ENCODE measurements at places on chromosomes 1 and 21.

GRCh38 chr21:34367320-34367935, 3.6 kb downstream of the KCNE2 start:
- DNase-seq = peak; percentile 93

DNA sequence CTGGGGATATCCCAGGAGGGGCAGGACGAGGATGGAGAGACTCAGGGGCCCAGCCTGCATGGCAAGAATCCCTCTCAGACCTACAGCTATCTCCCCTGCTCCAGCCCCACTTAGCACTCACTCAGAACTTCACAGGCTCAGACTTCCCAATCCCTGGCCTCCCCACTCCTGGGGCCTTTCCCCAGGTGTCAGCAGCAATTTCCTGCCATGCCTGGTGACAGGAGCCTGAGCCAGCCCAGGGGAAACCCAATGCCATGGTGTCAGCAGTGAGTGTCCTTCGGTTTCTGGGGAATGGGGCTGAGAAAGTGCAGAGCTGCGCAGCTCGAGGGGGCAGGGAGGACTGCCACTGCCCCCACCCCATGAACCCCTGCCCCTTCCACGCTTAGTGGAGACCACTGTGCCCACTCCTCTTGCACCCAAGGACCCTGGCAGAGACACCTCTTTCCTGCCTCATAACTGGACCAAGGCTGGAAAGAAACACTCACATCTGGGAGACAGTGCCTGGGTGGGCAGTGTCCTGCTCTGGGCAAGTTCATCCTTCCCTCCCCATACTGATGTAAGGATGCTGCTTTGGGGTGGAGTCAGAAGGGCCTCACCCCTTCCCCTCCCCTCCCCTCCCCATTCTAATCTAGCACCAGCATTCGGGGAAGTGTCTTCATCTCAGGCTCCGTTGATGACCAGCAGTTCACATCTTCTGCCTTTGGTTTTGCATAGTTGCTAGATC, 17.1 kb upstream of the UBL4B start:
- peak; percentile 12 for DNase-seq

DNA sequence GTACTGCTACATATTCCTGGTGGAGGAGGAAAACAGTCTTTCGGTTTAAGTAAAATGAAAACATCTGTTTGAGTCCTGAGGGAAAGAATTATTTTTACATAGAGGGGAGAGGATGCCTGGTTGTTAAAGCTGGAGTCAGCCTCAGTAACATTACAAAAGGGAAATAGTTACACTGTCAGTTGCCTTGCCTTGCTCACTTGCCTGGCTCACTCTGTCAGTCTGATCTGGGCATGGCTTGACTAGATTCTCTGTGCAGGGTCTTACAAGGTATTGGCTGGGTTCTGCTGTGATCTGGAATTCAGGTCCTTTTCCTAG, 8.4 kb upstream of the UBE2U start:
- peak; percentile 27 for DNase-seq

GRCh38 chr1:17023102-17023501, 11.4 kb upstream of the ATP13A2 start:
- DNase-seq = no peak

DNA sequence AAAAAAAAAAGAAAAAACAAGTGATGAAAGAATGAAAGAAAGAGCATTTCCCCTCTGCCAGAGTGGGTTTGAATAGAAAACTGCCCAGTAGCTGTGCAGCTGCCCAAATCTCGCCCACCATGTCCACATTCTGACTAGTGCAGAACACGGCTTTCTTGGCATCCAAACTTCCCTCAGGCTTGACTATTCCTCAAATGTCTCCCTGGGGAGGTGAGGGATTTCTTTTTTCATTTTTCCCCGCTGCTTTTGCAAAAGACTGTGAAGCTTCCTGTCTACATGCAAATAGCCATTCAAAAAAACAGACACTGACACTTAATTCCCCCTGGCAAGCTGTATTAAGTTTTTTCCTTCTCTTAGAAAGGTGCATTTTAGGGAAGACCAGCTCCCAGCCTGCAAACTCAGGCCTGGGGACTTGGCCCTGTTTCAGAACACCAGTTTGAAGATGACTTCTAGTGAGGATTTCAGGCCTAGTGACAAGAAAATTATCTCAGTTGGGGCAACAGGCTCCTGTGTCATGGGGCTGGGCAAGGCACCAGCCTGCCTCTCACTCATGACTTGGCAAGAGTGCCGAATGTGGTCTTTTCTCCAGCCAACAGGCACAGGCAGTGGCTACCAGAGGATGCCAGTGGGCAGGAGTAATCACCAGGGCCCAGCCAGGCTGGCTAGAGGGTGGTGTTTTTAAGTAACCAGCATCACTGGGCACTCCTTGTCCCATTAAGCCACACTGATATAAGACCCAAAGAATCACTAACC, 178.1 kb upstream of the NFIA start:
- DNase-seq = no peak

DNA sequence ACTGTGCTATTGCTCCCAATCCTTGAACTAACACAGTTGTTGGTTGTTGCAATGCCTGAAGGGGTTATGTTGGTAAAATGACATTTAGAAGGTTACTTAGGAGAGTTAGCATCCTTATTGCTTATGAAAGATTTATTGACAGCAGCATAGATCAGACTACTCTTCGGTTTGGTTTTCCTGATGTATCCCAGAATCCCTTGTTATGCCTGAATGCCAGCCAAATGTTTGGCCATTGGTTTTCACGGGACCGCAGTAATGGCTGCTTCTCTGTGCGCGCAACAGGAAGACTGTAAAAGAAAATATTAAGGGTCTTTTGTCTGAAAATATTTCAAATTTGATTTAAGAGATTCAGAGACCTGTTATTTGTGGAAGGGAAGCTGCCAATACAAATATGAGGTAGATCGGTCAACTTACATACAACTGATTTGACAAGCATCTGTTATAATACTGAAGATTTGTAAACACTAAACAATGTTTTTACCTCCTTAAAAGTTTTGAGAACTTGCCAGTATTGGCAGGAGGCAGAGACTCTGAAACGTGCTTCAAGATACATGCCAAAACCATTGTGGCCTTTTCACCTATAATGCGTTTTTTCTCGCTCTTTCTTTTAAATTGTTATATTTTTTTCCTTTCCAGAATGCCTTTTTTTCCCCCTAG, 8.3 kb downstream of the NFIA start:
- no peak for DNase-seq

DNA sequence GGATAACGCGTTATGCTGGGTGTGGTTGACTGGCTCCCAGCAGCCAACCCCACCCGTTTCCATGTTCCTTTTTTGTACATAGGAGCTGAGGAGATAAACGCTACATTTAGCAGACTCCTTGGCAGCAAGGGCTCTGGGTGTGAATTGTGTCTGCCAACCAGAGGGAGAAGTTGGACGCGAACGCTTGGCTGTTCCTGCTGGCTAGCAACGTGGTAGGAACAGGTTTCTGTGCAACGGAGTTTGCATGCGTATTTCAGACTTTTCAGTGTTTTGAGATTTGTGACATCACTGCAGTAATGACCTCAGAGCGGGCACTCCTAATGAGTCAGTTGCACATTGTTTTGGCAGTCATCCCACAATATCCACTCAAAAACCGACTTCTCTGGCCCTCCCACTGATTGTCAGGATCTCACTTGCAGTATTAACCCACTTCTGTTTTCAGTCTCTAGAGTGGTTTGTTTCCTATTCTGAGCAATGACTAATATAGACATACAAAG, 98.7 kb upstream of the RGS1 start:
- peak; percentile 24 for DNase-seq

- no peak for DNase-seq
These were observed 184.5 kb downstream of the RGS7 start for GRCh38 chr1:241172486-241172885.

GRCh38 chr21:30487336-30487735, at the start of gene KRTAP19-2:
TSS of gene KRTAP19-2 (minus strand) at chr21:30487436. CDS start at chr21:30487348, 88 bp downstream.
- DNase-seq = no peak

DNA sequence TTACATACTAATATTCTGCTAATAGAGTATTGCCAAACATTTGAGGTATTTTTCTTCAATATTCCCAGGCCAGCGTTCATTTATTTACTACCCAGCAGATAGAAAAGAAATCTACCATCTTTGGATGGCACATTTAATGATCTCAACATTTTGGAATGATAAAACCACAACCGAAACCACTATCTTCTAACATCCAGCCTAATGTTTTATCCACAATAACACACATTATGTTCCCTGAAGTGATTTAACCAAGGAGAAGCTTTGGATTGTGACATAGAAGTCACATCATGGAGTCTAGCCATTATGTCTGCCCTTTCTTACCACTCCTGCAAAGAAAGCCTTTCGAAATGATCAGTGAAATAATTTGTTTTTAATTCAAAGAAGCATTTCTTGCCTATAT, 497.1 kb upstream of the PLXNA2 start:
- DNase-seq = peak; percentile 2

DNA sequence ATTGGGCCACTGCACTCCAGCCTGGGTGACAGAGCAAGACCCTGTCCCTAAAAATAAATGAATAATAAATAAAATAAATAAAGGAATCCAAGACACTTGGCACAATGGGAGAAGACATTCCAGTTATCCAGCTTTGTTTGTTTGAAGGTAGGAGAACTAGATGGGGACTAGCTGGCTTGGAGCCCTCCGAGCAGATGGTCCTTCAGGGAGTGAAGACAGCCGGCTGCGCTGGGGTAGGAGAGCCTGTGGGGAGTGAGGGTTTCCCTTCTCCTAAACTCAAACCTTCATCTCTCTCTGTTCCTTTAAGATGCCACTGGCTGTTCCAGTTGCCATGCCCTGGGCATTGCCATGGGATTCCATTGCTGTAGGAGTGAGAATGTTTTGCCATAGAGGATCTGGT, 120.6 kb downstream of the NAV1 start:
- DNase-seq = no peak

DNA sequence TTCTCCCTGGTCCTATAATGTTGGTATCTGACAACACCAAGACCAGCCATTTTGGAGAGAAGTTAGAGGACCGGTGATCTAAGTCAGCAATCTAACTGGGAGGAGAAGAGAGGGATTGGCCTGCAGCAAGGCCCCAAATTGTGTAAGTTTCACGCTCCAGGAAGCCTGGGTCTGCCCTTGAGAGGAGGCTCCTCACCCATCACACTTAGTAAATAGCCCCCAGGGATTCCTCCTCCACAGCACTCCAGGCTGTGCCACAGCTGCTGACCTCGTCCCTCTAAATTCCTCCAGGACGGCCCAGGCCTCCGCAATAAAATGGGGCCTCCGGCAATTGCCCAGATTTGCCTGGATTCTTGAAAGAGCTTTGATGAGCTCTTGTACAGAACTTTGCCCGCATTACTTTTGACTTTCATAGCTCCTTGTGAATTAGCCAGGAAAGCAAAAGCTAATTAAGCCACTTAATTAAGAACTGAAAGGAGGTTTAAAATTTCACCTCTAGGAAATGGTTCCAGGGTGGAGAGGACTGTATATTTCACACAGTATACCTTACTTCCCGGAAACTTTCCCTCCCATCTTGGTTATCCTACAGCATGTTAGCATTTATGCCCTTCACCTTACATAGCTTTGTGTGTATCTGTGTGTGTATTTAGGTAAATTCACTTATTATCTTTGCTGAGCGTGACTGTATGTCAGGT, 90.5 kb downstream of the LAMC2 start:
- DNase-seq = peak; percentile 85

DNA sequence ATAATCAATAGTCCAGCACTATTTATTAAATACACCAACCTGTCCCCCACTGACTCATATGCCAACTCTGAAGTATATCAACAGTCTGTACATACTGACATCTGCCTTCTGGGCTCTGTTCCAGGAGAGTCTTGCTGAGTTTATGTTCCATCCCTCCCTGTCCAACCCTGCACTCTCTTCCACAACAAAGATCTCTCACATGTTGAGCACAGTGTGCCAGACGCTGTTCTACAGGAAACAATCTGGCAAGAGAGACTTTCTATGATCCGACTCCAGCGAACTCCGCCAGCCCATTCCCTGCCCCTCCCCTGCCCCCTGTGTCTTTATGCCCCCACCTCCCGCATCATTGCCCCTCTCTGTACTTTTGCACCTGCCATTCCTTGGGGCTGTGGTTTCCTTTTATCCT, 3.4 kb downstream of the LACTBL1 start:
- peak; percentile 69 for DNase-seq

DNA sequence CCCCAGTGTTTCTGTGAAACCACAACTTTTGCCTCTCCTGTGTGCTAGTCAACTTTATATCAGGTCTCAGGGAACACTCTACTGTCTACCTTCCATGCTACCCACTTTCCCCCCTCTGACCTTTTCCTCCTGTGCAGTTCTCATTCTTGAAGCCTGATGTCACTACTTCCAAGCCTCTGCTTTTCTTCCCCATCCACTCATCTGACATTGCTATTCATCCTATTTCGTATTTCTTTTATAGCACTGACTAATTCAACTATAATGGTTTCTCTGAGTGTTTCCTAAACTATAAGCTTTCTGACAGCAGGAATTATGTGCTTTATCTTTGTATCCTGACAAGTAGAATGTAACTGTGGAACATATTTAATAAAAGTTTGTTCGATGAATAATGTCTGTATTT, 18.2 kb upstream of the DPH5 start:
- DNase-seq = peak; percentile 73

DNA sequence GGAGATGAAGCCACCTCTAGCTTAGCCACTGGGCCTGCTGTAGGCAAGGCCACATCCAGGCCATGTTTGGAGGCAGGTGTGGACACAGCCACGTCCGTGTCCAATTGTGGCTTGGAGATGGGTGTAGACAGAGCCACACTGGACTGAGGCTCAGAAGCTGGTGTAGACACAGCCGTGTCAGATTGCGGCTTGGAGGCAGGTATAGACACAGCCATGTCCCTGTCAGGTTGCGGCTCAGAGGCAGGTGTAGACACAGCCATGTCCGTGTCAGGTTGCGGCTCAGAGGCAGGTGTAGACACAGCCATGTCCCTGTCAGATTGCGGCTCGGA, 2.2 kb downstream of the PERM1 start:
- DNase-seq = no peak

DNA sequence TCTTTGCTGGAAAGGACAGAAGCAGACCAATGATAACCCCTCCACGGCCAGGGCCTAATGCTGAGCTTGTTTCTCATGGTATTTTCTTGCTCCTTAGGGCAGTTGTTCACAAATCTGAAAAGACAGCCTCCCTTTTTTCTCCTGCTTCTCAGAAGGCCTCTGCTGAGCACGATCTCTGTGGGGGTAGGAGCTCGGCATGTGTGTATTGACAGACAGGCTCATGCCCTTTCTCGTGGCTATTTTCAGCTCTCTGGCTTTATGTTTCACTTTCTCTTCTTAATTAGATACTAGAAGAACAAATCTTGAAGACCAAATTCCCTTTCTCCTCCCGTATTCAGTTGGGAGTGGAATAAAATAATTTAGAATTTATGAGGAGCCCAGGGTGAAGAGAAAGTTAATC, 768 bp upstream of the RIIAD1 start:
- DNase-seq = peak; percentile 52

GRCh38 chr21:33441489-33442477, 38.0 kb downstream of the TMEM50B start:
- peak; percentile 85 for DNase-seq

All from EH (cell line).